T-helper 1 cell treated with Interleukin-12 subunit alpha and Interleukin-12 subunit beta and Interleukin-4 antibody, amounts not matched to agents 30 ng/mL and 1 ng/mL, for 36 hours (primary cell): ENCODE measurements at places on chromosomes 13 and 19. TPM values are rescaled to one million over a fixed set of nuclear protein-coding genes. Genes with fewer than 3 reads are reported as not detected.

The VSTM1 gene
- total RNA-seq = not detected in 2 replicates

The EFNB2 gene
- 0.12 and 0.20 TPM in 2 replicates for total RNA-seq

The SLITRK5 gene
- not detected in 2 replicates for total RNA-seq

The CGB5 gene
- total RNA-seq = not detected in 2 replicates

The TMEM190 gene
- total RNA-seq = not detected in 2 replicates

The CCDC122 gene
- 1.3 and 1.5 TPM in 2 replicates for total RNA-seq

The PCDH8 gene
- not detected in 2 replicates for total RNA-seq

The GJB6 gene
- 0.96 and 1.3 TPM in 2 replicates for total RNA-seq

The MAST1 gene
- 0.49 and 1.1 TPM in 2 replicates for total RNA-seq

The ZNF554 gene
- total RNA-seq = 3.2 and 3.4 TPM in 2 replicates

The RCBTB1 gene
- total RNA-seq = 20.6 and 24.2 TPM in 2 replicates

The LCP1 gene
- total RNA-seq = 1,093 and 1,100 TPM in 2 replicates

The ZNF829 gene
- total RNA-seq = 4.3 and 4.8 TPM in 2 replicates

The LGALS13 gene
- total RNA-seq = not detected in 2 replicates
